ENCODE measurements at places on chromosomes 7 and 10.

DNA sequence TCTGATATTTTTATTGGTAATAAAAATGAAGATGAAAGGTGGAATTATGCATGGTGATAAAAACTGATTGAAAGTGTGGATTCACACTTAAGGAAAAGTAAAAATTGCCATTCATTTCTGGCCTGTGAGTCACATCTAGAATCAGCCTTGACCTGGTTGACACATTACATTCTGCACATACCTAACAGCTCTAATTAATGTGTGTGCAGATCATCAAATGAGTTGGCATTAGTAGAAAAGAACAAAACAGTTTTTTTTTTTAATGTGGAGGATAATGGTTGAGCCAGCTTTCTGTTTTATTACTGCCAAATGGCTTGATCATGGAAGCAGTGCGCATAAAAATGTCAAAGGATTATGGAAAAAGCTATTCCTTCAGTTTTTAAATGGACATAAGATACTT, 142.6 kb upstream of the TMEM196 start:
- DNase-seq: peak; percentile 6

GRCh38 chr10:36538953-36539586, 586.3 kb upstream of the ANKRD30A start:
- no peak for DNase-seq

DNA sequence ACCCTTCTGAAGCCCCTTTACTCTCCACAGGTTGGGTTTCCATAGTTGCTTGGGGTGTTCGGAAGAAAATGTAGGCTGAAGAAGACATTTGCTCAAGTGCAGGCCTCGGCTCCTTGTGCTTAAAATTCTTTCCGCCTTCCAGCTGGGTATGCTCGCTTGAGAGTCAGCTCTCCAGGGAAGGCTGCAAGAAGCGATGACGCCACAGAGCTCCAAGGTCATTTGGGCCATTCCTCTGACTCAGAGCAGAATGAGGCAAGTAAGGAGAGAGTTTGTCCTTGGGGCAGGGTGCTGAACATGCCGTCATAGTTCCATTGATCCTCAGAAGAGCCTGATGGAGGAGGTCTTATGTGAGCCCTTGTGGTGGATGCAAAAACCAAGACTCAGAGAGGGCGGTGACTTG, 27.4 kb upstream of the HSPA12A start:
- DNase-seq: no peak

- no peak for DNase-seq
Observed at GRCh38 chr7:99381664-99382075, 7.1 kb downstream of the ARPC1B start.

GRCh38 chr10:93799155-93799708, 41.5 kb downstream of the LGI1 start:
- DNase-seq: no peak

DNA sequence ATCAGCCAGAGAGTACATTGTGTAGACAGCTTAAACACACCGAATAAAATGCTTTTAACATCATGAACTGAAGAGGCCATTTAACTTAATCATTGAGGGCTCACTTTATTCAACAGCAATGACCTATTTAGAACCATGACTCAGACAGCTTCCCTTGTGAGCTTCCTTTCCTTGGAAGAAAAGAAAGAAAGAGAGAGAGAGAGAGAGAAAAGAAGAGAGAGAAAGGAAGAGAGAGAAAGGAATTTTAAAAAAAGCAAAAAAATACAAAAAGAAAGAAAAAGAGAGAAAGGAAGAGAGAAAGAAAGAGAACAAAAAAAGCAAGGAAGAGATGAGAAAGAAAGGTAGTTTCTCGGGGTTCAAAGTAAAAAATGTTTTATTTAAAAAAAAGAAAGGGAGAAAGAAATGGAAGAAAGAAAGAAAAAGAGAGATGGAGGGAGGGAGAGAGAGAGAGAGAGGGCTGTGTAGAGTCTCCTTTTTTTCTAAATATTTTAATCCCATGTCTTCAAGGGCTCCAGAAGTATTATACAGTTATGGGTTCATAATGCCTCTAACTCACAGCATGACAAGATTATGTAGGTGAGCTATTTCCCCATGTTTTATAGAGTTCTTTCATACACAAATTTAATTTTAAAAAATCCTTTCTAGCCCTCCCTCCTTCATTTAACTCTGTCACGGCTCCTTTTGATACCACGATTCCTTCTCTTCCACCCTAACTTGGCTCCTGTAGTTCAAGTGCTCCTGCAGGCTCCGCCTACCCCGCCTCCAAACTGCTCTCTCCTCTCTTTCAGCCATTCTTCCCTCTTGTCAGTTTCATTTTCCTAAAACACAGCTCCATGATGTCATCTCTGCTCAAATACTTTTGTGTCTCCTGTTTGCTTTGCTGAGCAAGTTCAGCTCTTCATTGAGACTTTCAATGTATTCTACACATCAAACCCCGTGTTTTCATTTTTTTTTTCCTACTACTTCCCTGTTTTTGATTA, 85.5 kb downstream of the PRTFDC1 start:
- no peak for DNase-seq

DNA sequence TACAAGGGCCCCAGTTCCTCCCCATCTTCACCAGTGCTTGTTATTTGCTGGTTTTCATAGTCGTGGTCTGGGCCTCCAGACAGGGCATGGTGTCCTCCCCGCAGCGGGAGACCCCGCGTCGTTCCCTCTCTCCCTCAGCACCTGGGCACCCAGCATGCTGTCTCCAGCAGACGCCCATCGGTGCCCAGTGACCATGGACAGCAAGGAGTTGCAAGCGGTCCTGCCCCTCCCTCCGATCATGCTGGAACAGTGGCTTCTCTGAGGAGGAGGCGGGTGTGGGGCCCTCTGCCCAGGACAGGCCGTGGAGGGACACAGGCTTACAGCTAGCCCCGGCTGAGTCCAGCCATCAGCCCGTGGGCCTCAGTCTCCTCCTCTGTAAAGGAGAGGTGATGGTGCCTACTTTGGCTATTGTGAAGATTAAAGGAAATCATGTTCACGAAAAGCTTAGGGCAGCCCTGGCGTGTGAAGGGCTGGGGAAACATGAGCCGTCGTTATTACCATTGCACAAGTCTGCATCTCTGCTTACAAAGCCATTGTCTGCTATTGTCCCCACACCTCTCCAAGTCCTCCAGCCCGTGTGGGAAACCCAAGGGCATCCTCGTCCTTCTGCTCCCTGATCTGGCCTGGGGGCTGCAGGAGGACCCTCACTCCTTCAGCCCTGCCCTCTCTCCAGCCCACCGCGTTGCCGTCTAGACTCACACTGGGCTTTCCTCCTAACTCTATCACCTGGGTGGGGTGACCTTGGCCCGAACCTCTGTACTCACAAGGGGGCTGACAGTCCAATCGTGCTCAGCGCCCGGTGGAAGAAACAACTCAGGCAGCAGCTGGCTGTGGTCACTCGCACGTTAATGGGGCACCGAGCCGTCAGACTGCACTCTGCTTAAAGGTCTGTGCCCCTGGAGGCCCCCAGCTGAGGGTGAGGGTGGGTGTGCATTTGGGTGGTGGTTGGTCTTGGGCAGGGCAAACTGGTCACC, 29.9 kb downstream of the EN2 start:
- DNase-seq: no peak

DNA sequence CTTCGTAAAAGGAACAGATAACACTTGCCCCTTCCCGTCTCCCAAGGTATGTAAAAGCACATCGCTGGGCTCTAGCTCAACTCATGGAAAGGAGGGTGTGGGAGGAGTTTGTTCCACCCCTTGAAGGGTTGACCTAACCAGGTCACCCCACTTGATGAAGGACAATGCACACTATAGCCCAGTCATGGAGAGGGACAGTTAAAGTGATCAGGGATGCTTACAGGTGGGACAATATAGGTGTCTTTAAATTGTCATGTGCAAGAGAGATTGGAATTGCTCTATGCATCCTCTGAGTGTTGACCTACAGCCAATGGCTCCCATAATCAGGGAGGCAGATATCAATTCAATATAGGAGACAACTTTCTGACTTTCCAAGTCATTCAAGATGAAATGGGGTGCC, 448.2 kb downstream of the GRID1 start:
- no peak for DNase-seq

DNA sequence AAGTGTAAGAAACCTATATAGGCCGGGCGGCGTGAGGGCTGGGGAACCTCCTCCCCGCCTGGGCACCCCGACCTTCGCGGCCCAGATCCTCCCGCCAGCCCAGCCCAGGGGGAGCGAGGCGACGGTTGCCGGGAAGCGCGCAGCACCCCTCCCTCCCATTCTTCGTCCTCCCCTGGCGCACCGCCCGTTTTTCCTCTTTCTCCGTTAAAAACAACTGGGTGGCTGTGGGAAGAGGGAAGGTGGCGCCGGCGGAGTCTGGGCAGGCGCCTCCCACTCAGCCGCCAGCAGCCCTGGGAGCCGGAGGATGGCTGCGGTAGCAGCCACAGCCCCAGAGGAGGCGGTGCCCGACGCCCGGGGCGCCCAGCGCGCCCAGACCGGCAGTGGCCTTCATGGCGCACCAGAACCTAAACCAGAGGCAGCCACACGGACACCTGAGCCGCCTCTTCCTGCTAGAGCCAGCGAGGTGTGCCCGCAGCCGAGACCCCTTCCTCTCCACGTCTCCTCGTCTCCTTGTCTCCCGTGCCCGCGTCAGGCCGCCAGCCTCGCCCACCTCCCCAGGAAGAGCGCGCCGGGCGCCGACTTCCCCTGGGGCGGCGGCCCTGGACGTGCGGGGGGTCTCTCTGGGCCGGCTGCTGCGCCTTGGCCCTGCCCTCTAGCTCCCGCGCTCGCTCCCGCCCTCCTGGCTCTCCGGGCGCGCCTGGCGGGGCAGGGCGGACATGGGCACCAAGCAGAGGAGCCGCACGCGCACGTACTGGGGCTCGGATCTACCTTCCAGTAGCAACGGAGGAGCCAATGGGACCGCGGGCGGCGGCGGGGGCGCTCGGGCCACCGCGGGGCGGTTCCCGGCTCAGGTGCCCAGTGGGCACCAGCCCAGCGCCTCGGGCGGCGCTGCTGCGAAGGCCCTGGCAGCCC, 32.8 kb upstream of the SFTPD start:
- peak; percentile 57 for DNase-seq

DNA sequence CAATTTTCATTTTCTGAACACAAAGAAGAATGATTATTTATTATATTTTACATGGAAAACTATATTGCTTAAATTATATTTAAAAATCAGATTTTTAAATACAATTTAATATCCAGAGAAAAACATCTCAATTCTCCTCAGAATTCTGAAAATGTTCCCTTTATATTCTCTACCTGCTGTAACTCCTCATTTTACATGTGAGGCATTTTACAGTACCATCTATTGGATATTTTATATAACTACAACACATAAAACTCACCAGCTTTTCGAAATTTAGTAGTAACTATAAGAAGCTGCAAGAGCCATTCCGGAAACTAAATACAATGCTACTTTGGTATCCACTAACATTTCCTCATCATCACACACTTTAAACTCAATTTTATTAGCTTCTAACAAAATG, 264.6 kb downstream of the DGKB start:
- no peak for DNase-seq

DNA sequence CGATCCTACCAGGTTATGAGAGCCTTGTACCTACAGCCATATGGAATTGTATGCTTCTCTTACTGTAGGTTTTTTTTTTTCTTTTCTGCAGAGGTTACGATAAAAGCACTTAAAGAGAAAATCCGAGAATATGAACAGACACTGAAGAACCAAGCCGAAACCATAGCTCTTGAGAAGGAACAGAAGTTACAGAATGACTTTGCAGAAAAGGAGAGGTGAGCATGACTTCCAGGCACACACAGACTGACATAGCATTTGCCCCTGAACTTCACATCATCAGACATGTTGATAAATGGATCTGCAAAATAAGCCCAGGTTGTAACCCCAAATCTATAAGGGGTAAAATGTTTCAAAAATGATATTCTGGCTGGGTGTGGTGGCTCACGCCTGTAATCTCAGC, 182.4 kb upstream of the SH2B2 start:
- DNase-seq: no peak

DNA sequence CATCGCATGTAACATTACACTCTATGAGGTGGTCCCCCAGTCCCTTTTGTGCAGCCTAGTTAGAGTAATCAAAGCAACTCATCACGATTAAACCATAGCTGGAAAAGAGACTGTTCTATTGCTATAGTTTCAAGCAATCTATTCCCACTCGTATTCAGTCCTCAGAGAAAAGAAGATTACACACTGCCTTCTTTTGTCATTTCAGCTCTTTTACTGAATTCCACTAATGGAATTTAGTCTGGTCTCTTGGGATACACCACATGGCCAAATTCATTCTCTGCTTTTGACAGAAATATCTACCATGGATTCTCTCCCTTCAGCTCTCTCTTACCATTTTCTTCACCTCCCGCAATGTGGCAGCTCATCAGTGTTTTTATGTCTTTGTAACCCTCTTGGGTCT, 108.9 kb upstream of the HDAC9 start:
- no peak for DNase-seq

GRCh38 chr10:119413093-119413453, 129.4 kb downstream of the RGS10 start:
- DNase-seq: no peak

GRCh38 chr7:101936611-101937231, 119.3 kb downstream of the CUX1 start:
- no peak for DNase-seq

- DNase-seq: peak; percentile 20
Observed at GRCh38 chr7:139623518-139623917, 100.0 kb downstream of the CLEC2L start.

GRCh38 chr7:66517212-66517909, 111.3 kb upstream of the KCTD7 start:
- no peak for DNase-seq

Measured in activated CD4-positive, alpha-beta T cell treated with anti-CD3 and anti-CD28 coated beads, Interleukin-10, Interleukin-2, amounts not matched to agents 100 ng/mL and 50 ng/mL, durations not matched to agents 16 hours and 8 hours (primary cell).